Fibroblast of the conjunctiva (primary cell): ENCODE measurements at places on chromosomes 3 and 15.

DNA sequence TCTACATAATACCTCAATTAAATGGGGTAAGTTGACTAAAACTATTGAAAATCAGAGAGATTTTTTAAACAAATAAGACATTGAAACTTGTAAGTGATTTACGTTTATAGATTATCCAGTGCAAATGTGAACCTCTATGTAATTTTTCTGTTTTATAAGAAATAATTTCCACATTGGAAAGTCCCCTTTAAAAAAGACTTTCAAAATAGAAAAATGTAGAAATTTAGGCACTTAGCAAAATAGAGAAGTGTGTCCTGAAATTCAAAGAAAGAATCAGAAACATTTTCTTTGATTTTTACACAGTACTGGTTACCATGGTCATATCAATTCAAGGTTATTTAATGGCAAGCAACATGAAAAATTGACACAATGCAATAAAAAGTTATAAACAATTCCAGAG lies 290.9 kb upstream of the GPR149 start:
- no peak for DNase-seq

DNA sequence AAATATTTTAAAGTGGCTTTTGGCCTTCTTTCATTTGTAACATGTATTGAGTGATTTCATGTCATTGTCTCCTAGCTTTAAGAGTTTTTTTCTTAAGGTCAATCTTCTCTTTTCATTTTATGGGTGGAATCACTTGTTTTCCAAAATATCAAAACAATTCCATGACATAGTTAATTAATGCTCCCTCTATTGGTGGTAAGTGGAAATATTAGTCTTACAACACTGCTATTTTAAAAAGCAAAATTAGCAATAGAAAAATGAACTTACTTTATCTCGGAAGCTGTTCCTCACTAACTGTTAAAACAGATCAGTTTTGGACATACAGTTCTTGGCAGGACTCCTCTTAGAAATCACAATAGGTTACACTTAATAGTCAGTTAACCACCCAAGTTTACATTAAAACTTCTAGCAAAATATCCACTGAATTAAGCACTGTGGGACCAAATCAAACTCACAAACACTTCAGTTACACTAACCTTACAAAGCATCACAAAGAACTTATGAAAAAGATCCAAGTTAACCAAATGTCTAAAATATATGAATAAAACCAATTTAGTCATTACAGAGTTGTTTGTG lies 42.4 kb downstream of the TIGIT start:
- peak; percentile 2 for DNase-seq

DNA sequence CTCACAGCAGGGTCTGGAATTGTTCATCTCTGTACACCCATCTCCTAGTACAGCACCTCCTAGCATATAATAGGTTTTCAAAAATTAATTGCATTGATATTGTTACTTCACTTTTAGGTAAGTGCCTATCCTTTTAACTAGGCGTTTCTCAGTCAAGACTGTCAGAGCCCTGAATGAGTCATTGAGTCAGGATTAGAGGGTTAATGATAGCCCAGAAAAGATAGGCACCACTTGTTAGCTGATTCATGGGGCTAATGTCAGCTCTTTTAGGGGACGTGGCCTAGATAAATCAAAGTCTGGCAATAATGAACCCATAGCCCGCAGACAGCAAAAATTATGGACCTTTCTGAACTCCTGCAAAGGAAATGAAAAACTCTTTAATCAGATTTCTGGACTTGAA lies 42.9 kb downstream of the TIMP4 start:
- no peak for DNase-seq

GRCh38 chr3:176554791-176555654 lies 642.3 kb downstream of the TBL1XR1 start:
- DNase-seq: no peak

- DNase-seq: no peak
Observed at GRCh38 chr3:101938262-101938847, 89.0 kb downstream of the NFKBIZ start.

GRCh38 chr3:56702490-56703315 lies 19.6 kb upstream of the TASOR start:
- DNase-seq: peak; percentile 71

- DNase-seq: no peak
Observed at GRCh38 chr3:112002096-112002971, 3.6 kb downstream of the TAGLN3 start.

GRCh38 chr3:43758592-43759225 lies 68.0 kb downstream of the ABHD5 start:
- DNase-seq: no peak

DNA sequence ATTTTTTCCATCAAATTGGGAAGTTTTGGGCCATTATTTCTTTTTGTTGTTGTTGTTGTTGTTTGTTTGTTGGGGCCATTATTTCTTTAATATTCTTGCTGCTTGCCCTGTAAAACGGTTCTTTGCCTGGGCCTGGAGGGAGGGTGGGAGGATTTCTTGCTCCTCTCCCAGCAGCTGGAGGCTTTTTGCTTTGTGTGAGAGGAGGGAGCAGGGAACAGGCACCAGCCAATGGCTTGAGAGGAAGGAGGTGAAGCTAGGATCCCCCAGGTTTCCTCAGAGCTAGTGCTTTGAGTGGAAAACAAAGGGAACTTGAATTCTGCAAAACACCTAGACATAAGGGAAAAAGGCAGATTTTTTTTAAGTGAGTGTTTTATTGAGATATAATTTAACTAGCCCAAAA lies 61.2 kb upstream of the DNAJC19 start:
- no peak for DNase-seq

DNA sequence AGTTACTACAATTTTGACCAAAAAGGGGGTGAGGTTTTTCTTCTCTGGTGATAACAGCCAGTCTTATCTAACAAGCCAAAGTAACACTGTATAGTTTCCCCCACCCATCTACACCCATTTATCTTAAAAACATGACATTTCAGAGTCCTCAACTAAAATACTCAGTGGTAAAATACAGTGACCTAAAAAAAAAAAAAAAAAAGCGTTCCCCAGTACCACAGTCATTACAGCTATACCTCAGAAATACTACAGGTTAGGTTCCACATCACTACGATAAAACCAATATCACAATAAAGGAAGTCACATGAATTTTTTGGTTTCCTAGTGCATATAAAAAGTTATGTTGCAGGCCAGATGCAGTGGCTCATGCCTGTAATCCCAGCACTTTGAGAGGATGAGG lies 13.8 kb downstream of the DENND4A start:
- DNase-seq: no peak

DNA sequence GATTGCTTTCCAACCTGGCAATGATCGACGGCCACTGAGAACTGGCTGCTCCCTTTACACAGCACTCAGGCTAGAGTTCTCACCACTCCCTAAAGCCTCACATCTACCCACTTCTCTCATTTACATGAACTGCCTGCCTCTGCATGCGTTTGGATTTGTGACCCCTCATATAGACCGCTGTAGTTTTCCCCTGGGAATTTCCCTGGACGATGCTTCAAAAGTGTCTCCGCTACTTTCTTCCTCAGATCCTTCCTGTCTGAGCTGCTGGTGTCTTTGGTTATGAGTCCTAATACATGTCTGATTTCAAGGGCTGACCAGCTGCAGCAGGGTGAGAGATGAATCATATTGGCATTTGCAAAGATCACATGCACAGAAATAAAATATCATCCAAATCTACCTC lies 116.7 kb upstream of the ETV5 start:
- no peak for DNase-seq

DNA sequence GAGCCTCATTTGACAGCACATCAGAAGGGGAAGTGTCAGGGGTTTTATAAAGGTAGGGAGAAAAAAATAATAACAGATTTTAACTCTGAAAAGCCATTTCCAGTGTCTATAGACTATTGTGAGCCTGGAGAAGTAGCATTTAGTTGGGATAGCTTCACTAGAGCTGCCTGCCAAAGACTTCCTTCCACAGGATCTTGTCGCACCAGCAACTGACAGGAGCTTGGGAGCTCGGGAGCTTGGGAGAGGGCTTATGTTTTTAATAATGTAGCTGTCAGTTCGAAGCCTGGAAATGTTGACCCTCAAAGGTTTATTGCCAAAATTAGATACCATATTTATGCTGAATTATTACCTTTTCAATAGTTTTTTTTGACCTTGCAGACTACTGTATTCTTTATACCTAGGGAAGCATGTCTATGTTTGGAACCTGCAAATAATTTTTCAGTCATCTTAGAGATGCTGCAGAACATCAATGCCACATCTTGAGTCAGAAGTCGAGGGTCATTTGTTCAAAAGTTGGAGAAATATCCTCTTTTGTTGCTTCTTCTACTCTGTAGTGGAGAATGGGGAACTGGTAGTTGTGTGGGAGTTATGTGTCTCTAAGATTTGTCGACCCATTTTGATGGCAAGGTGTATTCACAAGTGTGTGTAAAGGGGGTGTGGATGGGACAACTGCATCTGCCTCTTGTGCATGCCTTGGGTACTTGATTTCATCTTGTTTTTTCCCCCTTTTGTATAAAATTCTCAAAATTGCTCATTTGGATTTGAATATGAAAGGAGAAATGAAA lies 41.7 kb downstream of the ARPP21 start:
- DNase-seq: no peak

DNA sequence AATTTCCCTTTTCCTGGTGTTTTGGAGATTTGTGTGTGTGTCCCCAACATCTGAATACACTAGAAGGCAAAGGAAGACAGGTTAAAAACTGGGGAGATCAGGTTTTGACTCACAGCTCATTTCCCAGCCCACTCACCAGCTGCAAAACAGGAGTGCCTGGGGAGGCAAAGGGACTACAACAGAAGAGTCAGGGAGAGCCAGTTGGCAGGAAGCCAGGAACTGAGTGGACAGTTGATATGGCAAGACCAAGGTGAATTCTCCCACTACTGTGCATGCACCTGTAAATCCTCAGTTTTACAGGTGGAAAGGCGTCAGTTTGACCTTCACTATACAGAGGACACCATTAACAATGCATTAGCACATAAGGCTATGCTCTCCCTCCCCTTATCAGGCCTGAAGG lies 901.5 kb upstream of the SEMA6D start:
- no peak for DNase-seq

- DNase-seq: no peak
Observed at GRCh38 chr3:48543271-48543866, 13.2 kb downstream of the PFKFB4 start.

DNA sequence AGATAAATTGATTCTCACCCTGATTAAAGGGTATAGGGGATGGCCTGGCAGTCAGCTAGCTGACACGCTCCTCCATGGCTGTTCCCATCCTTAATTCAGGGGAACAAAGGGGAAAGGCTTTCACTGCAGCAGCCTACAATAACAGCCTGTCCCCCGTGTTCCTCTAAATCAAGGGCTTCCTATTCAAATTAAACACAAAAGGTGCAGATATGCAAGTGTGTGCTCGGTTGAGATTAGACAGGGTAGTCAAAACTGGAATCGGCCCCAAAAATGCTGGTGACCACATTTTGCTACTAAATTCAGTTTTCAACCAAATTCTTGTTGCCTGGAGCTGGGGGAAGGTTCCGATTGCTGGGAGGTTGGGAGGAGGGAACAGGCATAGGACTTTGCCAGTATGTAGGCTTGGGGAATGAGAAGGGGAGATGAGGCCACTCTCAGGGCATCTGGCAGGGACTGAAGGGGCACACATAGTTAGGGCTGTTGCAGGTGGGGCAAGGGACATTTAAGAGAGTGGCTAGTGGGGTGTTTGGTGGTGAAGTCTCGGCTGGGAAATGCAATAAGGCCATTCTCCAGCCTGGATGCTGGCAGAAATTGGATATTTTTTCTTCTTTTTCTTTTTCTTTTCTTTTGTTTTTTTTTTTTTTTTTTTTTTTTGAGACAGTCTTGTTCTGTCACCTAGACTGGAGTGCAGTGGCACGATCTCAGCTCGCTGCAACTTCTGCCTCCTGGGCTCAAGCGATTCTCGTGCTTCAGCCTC lies 32.9 kb upstream of the CTSH start:
- no peak for DNase-seq

GRCh38 chr3:177451301-177451750 lies 254.0 kb upstream of the TBL1XR1 start:
- DNase-seq: no peak

- DNase-seq: no peak
Observed at GRCh38 chr15:63905131-63905530, 71.4 kb upstream of the HERC1 start.

GRCh38 chr15:80904998-80905397 lies 84.6 kb downstream of the MESD start:
- DNase-seq: no peak

- no peak for DNase-seq
Observed at GRCh38 chr3:42263354-42264346, 2.3 kb downstream of the CCK start.

DNA sequence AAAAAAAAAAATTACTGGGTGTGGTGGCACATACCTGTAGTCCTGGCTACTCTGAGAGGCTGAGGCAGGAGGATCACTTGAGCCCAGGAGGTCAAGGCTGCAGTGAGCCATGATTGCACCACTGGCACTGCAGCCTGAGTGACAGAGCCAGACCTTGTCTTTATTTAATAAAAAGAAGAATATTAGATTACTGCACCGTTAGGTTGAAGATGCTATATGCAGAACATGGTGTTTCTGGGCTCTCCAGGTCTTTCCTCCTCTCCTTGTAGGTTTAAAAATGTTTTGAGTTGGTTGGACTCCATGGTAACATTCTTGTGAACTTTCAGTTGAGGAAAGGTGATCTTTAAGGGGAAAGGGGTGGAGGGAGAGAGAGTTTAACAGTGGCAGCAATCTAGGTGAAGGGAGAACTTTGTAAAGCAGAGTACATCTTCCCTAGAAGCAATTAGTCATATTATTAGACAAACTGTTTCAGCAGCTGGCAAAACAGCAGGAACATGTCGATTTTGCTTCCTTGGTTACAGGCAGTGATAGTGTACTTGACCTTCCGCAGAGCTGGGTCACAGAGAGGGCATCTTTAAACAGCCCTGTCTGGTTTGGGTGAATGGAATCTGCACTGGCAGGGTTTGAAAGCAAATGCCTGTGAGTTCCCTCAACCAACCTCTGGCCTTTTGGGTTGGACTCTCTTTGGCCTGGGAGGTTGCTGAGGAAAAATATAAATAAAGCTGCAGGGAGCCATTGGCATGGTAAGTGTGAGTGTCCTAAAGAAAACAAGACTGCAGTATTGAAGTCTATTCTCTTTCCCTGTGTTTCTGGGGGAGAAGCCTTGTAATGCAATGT lies 42.8 kb downstream of the NR2C2 start:
- DNase-seq: peak; percentile 10

GRCh38 chr3:48708481-48708889 lies 8.5 kb downstream of the IP6K2 start:
- no peak for DNase-seq
